Activated naive CD4-positive, alpha-beta T cell (primary cell): ENCODE measurements at places on chromosomes 3 and 15.

DNA sequence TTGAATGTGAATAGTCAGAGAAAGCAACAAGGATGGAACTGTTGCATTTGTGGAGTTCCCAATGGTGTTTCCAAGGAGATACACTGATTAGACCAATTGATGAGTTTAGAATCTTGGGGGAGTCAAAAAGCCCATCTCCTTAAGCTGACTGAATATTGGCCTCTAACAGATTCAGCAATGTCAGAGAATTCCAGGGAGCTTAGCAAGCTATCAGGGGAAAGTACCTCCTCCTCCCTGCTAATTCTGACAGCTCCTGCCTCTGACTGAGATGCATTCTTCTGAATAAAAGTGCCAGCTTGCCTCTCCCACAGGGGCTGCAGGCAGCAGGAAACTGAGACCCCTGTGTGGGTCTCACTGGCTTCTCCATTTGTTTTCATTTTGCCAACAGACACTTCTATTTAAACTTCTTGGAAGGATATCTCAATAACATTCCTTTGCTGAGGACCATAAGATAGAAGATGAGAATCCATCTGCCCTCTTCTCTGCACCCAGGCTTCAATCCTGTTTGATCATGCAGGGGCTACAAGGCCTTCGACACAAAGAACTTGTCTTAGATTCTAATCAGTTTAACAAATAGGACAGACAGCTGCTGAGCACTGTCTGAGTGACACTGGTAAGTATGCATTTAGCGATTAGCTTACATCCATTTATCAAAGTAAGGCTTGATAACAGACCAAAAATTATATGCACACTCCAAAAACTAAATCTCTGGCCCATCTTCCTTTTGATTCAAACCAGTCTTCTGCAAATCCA lies 1080.8 kb downstream of the TUSC7 start:
- no peak for DNase-seq

- DNase-seq = no peak
Measured at GRCh38 chr15:43376017-43376705, 5.3 kb downstream of the TUBGCP4 start.

DNA sequence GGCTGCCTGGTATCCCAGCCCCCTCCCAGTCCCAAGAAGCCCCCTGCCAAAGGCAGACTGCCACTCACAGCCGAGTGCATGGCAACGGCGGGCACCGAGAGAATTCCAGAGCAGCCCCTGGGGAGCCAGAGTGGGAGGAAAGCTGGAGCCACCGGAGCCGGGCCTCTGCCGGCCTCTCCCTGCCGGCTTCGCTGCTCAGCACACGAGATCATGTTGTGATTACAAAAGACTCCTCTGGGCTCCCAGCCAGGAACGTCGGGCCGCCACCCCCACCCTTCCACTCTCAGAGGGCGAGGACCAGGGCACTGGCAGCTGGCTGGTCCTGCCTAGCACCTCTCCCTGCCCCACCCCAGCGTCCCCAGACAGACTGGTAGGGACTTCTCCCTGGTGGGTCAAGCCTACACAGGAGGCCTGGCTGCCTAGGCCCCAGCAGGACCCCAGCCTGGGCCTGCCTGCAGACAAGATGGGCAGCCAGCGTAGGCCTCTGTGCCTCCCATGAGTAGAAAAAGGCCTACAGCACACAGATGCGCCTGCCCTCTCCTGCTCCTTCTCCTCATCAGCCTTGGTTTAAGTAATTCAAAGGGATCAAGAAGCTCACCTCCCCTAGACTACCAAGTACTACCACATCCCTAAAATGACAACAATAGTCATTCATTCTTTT lies at the start of gene CCDC9B:
Gene CCDC9B, minus strand, starts transcription at position 200 of the 661 bp plus-strand sequence. Its CDS starts 120 bp downstream, at position 80.
- DNase-seq = no peak

DNA sequence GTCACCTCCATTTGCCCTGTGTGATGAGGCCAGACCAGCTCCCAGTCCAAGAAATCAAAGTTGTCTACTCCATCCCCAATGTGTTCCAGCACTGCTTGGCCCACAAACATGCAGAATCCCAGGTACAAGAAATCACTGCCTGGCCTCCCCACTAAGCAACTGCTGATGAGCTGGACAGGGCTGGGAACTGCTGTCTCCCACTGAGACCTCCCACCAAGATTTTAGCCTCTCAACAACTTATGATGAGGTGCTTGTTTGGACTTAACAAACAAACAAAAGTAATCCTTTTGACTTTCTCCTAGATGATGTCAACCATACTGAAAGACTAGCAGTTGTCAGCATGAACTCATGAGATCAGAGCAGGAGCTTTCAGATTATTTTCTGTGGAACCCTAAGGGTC lies 260.1 kb upstream of the UBE2E2 start:
- no peak for DNase-seq

DNA sequence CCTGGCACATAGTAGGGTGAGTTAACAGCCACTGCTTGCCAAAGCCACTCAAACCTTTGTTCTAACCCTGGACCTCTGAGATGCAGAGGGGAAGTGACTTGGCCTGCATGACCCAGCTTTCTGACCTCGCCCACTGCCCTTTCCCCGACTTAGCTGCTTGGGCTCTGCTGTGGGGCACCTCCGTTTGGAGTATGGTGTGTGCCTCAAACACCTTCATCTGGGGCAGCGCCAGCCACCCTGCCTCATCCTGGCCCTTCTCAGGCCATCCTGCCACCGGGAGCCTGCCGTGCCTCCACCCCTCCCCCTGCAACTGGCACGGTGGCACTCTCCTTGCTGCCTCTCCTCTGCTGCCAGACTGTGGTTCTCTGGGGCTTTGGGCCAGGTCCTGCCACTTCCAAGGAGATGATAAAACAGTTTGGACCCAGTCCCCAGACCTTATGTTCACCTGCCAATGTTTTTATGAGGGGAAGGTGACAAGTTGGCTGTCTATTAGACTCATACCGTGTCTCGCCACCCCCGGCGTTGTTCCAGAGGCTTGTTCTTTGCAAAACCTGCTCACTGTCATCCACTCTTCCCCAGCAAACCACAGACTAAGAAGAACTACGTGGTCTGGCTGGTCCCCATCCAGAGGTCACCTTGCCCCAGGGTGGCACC lies 32.2 kb downstream of the SLC6A6 start:
- DNase-seq = no peak

GRCh38 chr15:58380280-58380945 lies 51.4 kb upstream of the LIPC start:
- no peak for DNase-seq

DNA sequence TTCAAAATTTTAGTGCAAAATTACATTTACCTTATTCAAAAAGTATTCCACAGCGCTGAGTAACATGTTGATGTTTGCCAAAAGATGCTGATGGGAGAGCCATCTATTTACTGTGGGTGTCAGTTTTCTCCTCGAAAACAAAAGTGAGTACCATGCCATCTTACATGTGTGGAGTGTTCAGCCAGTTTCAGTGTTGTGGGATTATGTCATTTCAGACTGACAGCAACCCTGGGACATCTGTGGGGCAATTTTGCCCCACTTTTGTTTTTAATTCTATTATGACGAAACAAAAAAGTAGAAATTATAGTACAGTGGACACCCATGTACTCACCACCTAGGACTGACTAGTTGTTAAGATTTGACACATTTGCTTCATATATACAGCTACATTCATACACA lies 19.6 kb downstream of the SLCO3A1 start:
- DNase-seq = no peak
